ENCODE measurements at places on chromosomes 16 and 17. TPM values are rescaled to one million over a fixed set of nuclear protein-coding genes. Genes with fewer than 3 reads are reported as not detected.

Gene ST3GAL2
- 15.8 TPM for total RNA-seq

DNA sequence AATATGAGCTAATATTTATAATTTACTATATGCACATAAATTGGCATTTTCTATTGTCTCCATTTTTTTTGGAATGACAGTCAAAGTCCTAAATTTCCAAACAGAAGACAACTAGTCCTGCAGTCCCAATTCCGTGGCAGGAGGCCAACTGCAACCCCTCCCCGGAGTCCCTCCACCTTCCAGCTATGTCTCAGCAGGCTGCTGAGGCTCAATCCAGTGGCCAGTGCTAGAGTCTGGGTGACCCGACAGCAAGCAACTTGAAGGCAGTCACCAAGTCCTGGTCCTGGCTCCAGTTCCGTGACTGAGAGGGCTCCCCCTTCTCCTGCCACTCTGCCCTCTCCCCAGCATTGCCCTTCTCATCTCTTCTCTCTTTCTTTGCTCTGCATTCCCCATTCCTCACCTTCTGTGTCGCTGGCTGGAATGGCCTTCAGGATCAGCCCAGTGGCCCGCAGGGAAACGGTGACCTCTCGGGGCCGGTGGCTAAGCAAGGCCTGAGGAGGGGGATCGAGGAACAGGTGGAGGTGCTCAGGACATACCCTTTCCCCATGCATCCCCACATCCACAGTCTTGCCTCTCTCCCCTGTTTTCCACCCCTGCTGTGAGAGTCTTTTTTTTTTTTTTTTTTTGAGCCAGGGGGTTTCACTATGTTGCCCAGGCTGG, 22.4 kb upstream of the MFSD6L start:
- no peak for DNase-seq

- no peak for DNase-seq
Observed at GRCh38 chr16:85908889-85909589, 10.1 kb downstream of the IRF8 start.

DNA sequence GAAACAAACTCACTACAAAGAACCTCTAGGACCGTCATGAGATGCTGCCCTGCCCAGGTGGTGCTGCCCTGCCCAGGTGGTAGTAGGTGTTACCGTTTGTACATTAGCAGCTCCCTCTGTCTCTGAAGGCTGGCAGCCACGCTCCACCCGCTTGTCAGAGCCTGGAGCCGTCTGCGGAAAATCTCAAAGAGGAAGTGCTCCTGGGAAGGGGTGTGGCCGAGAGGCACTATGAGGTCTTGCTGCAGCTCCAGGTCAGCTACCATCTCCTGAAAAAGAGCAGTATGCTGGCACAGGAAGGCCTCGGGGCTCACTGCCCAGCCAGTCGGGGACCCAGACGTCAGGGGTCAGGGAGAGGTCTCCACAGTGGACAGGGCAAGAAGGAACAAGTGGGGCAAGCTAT, 28.3 kb downstream of the ZNF276 start:
- DNase-seq, result peak; percentile 54

GRCh38 chr16:66395806-66396555, 29.5 kb downstream of the CDH5 start:
- DNase-seq, result no peak

DNA sequence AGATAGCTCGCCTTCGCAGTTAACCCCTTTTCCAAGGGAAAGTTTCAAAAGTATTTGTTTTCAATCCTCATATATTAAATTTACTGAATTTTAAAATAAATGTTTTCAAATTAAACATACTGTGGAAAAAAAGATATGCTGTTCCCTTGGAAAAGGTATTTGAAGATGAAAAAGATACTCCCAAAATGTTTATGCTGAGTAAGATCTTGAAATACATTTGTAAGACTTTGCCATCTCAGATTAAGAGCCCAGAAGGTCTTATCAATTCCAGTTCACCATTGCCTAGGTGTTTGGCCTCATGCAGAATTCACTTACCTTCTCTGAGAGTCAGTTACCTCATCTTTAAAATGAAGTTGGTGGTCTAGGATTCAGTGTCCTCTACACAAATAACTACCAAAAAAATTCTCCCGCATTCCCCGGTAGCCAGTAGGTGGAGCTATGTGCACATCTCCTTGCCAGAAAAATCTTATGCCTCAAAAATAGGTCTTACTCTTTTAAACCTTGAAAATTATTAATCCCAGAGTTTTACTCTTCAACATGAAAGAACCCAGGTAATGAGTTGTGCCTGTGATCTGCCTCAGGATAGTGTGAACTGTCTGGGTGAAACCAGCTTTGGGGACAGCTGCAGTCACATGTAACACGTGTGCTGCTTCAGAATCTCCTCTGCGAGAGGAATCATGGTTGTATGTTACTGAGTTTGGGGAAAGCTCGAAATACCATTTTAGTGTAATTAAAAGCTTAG, 178.3 kb downstream of the MRTFB start:
- peak; percentile 39 for DNase-seq

DNA sequence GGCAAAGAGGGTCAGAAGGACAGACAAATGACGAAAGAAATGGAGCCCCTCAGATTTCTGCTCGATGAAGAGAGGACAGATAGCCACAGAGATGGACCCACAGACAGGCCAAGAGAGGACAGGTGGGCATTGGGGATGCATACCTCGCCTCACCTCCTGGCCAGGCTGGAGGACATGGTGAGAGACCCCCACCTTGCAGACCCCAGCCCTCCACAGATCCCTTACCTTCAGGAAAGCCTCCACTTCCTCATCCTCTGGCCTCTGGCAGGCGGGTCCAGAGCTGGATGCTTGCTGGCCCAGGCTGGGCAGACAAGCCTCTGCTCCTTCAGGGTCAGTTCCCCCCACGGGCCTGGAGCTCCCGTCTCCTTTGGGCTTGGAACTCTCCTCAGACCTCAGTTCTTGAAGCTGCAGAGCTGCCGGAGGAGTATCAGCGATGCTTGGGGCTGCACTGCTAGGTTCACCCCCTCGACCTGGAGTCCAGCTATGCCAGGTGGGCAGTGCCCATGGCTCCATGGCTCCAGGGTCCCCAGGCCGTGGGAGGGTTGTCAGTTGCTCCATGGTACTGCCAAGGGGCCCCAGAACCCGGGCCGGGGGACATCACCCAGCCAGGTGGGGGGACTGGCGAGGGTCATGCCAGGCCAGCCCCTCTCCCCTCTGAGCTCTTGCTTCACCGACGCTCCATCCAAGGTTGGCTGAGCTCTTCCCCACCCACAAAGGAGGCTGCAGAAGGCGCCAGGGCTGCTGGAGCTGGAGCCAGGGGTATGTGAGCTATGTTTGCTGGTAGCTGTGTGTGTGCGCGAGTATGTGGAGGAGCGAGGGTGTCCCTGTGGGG, 1.0 kb downstream of the TSPOAP1 start:
- DNase-seq, result no peak
